Prostate gland (tissue), 2 donors: ENCODE measurements at places on chromosomes 2 and 18. TPM values are rescaled to one million over a fixed set of nuclear protein-coding genes. Genes with fewer than 3 reads are reported as not detected.

PXDN gene
- total RNA-seq, result 40.8 TPM

MAP4K3 gene
- 41.8 TPM for total RNA-seq

USP14 gene
- 25.9 TPM for total RNA-seq

CDK5R2 gene
- total RNA-seq, result not detected

PDE11A gene
- total RNA-seq, result 14.9 TPM

UXS1 gene
- total RNA-seq, result 54.8 TPM

R3HDM1 gene
- 51.5 TPM for total RNA-seq

POTEI gene
- total RNA-seq, result 3.9 TPM

SPP2 gene
- not detected for total RNA-seq

FAM124B gene
- 0.18 TPM for total RNA-seq

RAB31 gene
- total RNA-seq, result 7.7 TPM

LRRTM4 gene
- 6.2 TPM for total RNA-seq

UCN gene
- total RNA-seq, result 4.2 TPM

RPE gene
- total RNA-seq, result 44.1 TPM

PCARE gene
- total RNA-seq, result not detected

AGXT gene
- total RNA-seq, result not detected

ZNF519 gene
- 2.6 TPM for total RNA-seq

NETO1 gene
- 1.6 TPM for total RNA-seq

ACP1 gene
- 96.9 TPM for total RNA-seq

FHOD3 gene
- 52.5 TPM for total RNA-seq

CD8A gene
- total RNA-seq, result 2.5 TPM

SERPINB3 gene
- total RNA-seq, result 8.8 TPM

CPO gene
- total RNA-seq, result 2.5 TPM

REG3A gene
- total RNA-seq, result not detected

ANKRD30B gene
- not detected for total RNA-seq

NT5C1B gene
- total RNA-seq, result not detected

IL1A gene
- total RNA-seq, result not detected

DYNAP gene
- total RNA-seq, result not detected

COLEC12 gene
- 35.0 TPM for total RNA-seq

GALR1 gene
- 0.14 TPM for total RNA-seq

LIMS3 gene
- total RNA-seq, result 6.3 TPM

RAD51AP2 gene
- 4.2 TPM for total RNA-seq

TWIST2 gene
- 52.9 TPM for total RNA-seq

COL4A4 gene
- 6.1 TPM for total RNA-seq

DOCK10 gene
- total RNA-seq, result 4.8 TPM

LIPG gene
- 28.5 TPM for total RNA-seq

MARCHF4 gene
- not detected for total RNA-seq

SPDYA gene
- 7.3 TPM for total RNA-seq

CDKL4 gene
- not detected for total RNA-seq

NGEF gene
- total RNA-seq, result 19.0 TPM

FAP gene
- total RNA-seq, result not detected

KIAA2012 gene
- 0.74 TPM for total RNA-seq

RRM2 gene
- 6.1 TPM for total RNA-seq

GTF3C2 gene
- 66.1 TPM for total RNA-seq

ID2 gene
- total RNA-seq, result 172 TPM

ADCYAP1 gene
- 2.2 TPM for total RNA-seq

DUSP2 gene
- total RNA-seq, result 45.7 TPM

RNF125 gene
- 2.6 TPM for total RNA-seq

KCNS3 gene
- 17.4 TPM for total RNA-seq

ASB18 gene
- total RNA-seq, result not detected

TTR gene
- not detected for total RNA-seq

ANKRD53 gene
- 0.74 TPM for total RNA-seq
